ENCODE measurements at places on chromosomes 5 and 9. TPM values are rescaled to one million over a fixed set of nuclear protein-coding genes. Genes with fewer than 3 reads are reported as not detected.

- DNase-seq: no peak
These were observed 137.5 kb upstream of the CDKN2B start for GRCh38 chr9:22146604-22147003.

- no peak for DNase-seq
These were observed 433.1 kb downstream of the CHSY3 start for GRCh38 chr5:130337179-130337888.

DNA sequence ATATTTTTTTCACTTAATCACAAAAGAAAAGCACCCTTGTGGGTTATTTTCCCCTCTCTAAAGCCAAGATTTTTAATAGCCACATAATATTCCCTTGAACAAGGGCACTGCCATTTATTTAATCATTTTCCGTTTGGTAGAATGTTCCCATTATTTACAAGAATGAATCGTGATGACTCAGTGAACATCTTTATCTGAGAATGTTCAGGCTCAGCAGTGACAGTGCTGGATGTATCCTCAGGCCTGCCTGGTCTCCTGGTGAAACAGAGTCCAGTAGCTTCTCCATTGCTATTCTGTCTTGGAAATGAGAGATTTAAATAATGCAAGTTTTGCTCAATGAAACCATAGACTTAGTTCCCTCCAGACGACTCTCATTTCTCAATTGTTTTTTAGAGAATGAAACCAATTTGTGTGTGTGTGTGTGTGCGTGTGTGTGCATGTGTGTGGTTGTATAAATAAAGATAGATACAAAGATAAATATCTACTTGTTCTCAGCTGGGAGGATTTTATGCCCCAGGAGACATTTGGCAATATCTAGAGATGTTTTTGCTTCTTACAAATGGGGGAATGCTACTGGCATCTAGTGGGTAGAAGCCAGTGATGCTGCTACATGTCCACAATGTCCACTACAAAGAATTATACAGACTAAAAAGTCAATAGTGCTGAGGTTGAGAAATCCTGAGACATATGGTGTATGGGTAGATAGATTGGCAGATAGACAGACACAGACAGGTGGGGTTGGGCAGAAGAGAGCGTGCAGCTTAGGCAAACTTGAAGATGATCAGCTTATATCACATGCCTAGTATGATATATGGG lies 55.0 kb downstream of the PAPPA start:
- DNase-seq: no peak

- no peak for DNase-seq
These were observed 360.5 kb downstream of the ICE1 start for GRCh38 chr5:5783021-5783420.

- DNase-seq: no peak
These were observed 9.3 kb upstream of the ZCCHC9 start for GRCh38 chr5:81292130-81292529.

DNA sequence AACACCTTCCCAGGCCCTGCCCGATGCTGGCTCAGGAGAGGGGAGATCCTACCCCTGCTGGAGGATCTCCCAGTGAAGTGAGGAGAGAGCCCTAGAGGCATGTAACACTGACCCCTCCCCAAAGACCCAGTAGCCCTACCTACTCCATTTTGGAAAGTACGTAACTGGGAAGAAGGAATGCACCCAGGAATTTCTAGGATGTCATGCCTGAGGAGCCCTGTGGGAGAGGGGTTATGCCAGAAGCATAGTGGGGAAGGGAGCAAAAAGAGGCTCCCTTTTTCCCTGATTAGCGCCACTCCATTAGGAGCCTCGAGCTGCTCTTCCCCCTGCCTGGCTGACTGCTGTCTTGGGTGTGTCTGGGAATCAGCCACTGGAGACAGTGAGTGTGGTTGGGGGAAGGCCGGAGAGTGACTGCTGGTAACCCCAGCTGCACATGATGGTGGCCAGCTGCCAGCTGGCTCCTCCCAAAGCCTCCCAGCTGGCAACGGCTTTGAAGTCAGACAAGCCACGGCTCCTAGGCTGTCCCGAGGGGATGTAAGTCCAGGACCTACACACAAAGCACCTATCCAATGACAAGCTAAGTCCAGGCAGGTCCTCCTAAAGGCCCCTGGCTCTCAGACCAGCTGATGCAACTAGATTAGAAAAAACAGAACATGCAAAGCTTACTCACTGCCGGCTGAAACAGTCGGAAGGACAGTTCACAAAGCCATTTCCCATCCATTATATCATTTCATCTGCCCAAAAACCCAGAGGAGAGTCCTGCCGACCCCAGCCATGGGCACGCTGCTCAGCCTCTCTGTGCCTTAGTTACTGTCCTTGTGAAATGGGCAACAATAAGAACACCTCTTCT lies 136.5 kb upstream of the ABCA1 start:
- DNase-seq: peak; percentile 95

GRCh38 chr9:7273575-7273974 lies 515.8 kb downstream of the KDM4C start:
- DNase-seq: peak; percentile 57

GRCh38 chr5:7808998-7809397 lies 41.9 kb downstream of the CFAP90 start:
- DNase-seq: no peak

GRCh38 chr5:85538362-85538761 lies 1079.4 kb upstream of the COX7C start:
- DNase-seq: no peak

DNA sequence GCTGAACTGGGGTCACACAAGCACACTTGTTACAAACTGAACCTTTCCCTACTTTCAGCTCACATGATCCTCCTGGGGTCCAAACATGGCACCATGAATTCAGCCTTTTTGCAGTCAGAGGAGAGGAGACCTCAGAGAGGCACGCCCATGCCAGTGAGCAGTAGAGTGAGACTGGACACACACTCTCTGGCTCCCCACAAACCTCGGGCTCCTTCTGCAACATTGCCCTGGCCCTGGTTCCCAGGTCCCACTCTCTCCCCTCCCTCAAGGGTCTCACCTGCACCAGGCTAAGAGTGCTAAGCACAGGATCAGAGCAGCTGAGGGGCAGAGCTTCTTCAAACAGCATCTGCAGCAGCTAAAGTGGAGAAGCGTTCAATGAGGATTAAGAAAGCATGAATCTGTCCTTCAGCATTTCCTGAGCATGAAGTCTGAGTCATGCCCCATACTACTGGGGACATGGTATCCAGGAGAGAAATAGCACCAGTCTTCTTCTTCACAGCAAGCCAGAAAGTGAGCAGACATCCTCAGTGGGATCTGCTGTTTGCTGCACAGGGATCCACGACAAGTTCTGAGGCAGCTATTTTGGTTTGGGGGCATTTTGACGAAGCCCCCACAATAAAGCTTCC lies 27.2 kb downstream of the SLC35A4 start:
- no peak for DNase-seq

- DNase-seq: no peak
These were observed 55.2 kb upstream of the AFAP1L1 start for GRCh38 chr5:149216496-149216895.

GRCh38 chr9:35847792-35848572 lies 19.0 kb downstream of the TMEM8B start:
- no peak for DNase-seq

- DNase-seq: no peak
These were observed 14.4 kb downstream of the LMX1B start for GRCh38 chr9:126628146-126628545.

DNA sequence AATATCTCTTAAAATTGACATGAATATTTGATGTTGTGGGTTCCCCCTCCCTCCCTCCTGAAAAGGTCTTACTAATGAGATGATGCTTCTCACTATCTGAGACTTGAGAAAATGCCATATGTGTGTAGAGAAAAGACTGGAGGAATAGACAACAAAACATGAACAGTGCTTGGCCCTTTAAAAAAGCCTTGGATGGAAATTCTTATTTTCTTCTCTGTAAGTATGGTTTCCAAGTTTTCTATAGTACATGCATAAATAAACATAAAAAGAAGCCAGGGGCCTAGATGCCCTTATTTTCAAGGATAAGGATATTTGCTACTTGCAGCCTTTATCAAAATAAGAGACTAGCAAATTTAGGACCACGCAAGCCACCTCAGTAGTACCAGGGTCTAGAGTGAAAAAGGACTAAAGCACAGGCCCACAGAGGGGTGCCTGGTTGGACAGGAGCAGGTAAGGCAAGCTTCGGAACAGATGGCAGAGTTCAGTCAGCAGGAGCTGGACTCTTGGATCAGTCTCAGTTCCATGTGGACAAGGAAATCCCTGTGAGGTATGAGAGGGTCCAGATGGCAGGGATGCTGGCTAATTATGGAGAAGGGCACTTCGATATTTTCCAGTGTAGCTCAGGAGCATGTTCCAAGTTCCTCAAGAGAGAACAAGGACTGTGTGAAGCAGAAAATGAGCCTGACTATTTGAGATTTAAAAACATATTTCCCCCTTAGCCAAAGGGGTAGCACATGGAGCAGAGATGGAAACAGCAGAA lies 4.6 kb upstream of the ANP32B start:
- no peak for DNase-seq

GRCh38 chr5:34709861-34710673 lies 53.9 kb downstream of the RAI14 start:
- DNase-seq: no peak

DNA sequence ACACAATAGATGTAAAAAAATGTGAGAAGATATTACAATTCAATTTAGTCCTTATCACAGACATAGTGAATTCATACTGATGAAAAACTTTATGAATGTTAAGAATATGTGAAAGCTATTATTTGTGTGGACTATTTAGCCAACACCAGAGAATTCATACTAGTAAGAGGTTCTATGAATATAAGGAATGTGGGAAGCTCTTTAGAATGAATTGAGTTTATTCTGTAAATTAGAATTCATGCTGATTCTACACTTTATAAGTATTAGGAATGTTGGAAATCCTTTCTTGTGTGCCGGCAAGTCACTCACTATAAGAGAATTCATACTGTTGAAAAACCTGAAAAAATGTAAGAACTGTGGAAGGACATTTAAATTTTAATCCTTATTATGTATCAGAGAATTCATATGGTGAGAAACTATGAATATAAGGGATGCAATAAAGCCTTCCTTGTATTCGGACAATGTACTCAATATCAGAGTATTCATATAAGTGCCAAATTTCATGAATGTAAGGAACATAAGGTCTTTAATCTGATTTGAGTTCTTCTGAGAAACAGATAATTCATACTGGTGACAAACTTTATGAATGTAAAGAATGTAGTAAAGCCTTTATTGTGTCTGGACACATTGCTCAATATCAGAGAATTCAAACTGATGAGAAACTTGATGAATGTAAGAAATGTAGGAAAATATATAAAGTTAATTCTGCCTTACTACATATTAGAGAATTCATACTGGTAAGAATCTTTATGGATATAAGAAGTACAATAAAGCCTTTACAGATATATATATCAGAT lies 21.6 kb upstream of the PCDHA1 start:
- no peak for DNase-seq

DNA sequence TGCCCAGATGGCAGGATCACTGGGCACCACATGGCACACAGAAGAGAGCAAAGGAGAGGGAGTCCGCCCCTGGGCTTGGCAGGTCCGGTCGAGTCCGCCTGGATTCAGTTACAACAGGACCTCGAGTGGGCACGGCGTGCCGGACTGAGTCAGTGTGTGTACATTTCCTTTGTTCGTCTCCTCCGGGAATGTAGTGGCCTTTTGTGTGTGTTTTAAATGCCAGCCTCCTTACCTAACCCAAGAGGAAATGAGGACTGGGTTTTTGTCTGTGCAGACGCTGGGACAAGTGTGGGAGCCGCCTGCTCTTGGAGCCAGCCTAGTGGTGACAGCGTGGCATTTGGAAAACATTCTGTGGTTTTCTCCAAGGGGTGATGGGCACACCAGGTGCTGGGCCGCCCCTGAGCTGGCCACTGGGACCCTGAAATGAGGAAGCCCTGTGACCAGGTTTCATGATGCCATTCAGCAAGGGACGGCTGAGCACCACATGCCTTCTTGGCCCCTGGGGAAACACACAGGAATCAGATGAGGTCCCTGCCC lies 9.6 kb downstream of the NEK6 start:
- DNase-seq: no peak

DNA sequence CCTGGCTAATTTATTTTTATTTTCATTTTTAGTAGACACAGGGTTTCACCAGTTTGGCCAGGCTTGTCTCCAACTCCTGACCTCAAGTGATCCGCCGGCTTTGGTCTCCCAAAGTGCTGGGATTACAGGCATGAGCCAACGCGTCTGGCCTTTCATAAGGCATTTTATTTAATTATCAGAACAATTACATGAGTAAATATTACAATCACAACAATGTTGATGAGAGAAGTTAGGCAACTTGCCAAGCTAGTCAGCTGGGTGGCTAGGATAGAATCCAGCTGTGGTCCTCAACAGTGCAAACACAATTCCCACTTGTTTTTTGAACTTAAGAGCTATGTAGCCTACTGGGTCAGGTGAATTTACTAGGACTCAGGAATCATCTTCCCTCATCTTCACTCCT lies 22.0 kb downstream of the C9orf57 start:
- peak; percentile 58 for DNase-seq

DNA sequence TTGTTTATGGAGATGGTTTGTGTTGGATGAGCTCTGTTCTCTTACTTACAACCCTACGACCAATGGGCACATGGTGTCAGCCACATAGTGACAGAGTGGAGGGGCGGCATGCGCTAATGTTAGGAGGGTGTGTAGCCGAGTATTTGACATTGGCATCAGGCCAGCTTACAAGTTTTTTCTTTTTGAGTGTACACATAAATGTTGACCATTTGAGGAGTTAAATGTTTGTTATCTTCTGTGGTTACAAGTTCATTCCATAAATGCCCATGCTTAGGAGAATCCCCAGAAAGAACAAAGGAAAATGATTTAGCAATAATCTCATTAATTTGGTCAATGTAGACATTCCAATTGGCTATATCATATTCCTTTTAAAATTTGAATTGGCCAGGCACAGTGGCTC lies 180.1 kb upstream of the ELL2 start:
- no peak for DNase-seq

GRCh38 chr5:175524211-175524610 lies 45.9 kb downstream of the SFXN1 start:
- no peak for DNase-seq

GRCh38 chr5:170480260-170480659 lies 23.6 kb upstream of the KCNIP1 start:
- no peak for DNase-seq

- DNase-seq: no peak
These were observed 111.8 kb upstream of the OTULINL start for GRCh38 chr5:14469551-14470377.

GRCh38 chr9:33170464-33171415 lies 3.6 kb upstream of the B4GALT1 start:
- DNase-seq: peak; percentile 81

DNA sequence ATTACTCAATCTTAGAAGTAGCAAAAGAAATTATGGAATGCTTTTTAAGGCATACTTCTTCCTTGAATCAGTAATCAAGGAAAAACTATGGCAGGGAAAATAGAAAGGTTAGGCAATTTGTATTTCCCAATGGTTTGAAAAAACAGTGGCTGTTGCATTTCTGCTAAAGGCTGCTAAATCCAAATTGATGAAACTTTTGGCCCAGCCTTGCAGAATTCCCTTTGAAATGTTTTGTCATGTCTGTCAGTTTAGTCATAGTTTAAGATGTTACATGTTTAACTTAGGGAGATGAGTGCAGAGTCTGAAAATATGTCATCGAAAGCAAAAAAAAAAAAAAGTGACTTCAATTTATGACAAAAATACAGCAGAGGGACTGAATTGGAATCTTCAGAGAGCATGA lies 878.9 kb upstream of the WWC1 start:
- DNase-seq: no peak

Gene IFNA2
- total RNA-seq: not detected

Gene FOXD4
- total RNA-seq: 0.12 TPM

Gene TMED9
- total RNA-seq: 63.9 TPM

Gene MAMDC4
- 12.9 TPM for total RNA-seq

Gene GPBP1
- 60.2 TPM for total RNA-seq

Gene IFNA13
- not detected for total RNA-seq

Gene UGT3A2
- not detected for total RNA-seq

Gene BTNL9
- 37.8 TPM for total RNA-seq

Gene GFI1B
- total RNA-seq: 0.25 TPM

Gene SPINK4
- total RNA-seq: not detected

Gene TMEFF1
- not detected for total RNA-seq

Gene UBE2QL1
- total RNA-seq: 22.1 TPM

Measured in left ventricle myocardium superior (tissue), 1 donor.